ENCODE measurements at places on chromosomes 4 and X. TPM values are rescaled to one million over a fixed set of nuclear protein-coding genes. Genes with fewer than 3 reads are reported as not detected.

The MAGED4 gene
- 0.61 TPM for total RNA-seq

The HTN3 gene
- not detected for total RNA-seq

The HMGB2 gene
- 468 TPM for total RNA-seq

The HERC5 gene
- 26.9 TPM for total RNA-seq

The FREM3 gene
- not detected for total RNA-seq

The HERC3 gene
- 31.6 TPM for total RNA-seq

The MAML3 gene
- 1.3 TPM for total RNA-seq

The GAGE12H gene
- not detected for total RNA-seq

The GJB1 gene
- not detected for total RNA-seq

The ELF4 gene
- total RNA-seq = 25.6 TPM

The PPP1R2C gene
- total RNA-seq = not detected

The GRIA2 gene
- not detected for total RNA-seq

The OTUD6A gene
- total RNA-seq = not detected

The SPON2 gene
- 18.7 TPM for total RNA-seq

The SMR3B gene
- total RNA-seq = not detected

The HSFX2 gene
- not detected for total RNA-seq

The AWAT2 gene
- total RNA-seq = not detected

The CXCL11 gene
- total RNA-seq = not detected
